ENCODE measurements at places on chromosomes 12 and 14. TPM values are rescaled to one million over a fixed set of nuclear protein-coding genes. Genes with fewer than 3 reads are reported as not detected.

KLRD1 gene
- not detected for total RNA-seq

PRH2 gene
- total RNA-seq = not detected

CIDEB gene
- total RNA-seq = 0.31 TPM

DNA sequence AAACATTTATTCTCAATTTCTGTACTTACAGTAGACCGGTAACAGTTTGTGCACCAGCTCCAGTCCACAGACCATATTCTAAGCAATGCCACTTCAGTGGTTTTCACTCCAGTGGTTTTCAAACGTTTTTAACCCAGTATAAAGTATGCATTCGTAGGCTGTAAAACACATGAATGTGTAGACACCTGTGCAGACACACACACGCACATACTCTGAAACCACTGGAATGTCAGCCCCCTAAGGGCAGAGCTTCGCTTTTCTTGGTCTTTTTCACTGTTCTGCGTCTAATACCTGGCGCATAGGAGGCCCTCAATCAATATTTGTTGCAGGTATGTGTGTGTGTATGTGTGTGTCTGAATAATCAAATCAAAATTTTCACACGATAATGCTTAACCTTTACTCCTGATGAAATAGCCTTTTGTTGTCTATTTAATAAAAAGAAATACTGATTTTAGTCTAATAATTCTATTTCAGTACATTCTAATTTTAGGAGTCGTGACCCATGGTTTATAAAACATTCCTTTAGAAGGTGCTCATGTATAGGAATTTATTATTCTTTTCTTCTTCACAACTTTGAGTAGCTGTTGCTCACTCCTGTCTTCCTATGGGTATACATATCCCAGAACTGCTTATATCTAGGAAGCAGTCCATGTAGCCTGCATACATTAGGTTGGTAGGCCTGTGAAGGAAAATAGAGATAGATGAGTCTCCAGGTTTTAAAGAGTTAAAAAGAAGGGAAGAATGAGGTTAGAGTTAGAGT lies 73.6 kb upstream of the REP15 start:
- DNase-seq = no peak

GRCh38 chr14:92603309-92604242 lies 90.0 kb downstream of the RIN3 start:
- DNase-seq = peak; percentile 2

GRCh38 chr14:102510616-102511520 lies 1.3 kb upstream of the ANKRD9 start:
- DNase-seq = peak; percentile 67

Measured in HT-29 (cell line).